H54 (cell line): ENCODE measurements at places on chromosomes 13 and 19.

- peak; percentile 63 for DNase-seq
These were observed 729 bp upstream of the MADCAM1 start for GRCh38 chr19:495402-496111.

DNA sequence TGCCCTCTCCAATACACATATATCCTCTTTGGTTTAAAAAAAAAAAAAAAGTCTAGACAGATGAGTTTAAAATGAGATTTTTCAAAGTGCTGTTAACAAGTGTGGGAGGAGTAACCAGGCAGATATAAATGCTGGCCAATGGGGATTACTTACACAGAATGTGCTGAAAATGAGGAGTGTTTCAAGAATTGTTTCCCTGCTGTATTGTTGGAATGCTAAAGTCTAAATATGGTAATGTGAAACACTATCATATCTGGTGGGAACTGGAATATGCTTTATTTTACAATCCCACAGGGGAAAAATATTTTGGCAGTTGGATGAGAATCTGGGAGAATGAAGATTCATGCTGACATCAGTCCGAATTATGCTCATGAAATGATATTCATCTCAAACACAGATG is 250.7 kb downstream of the DCT start:
- no peak for DNase-seq

DNA sequence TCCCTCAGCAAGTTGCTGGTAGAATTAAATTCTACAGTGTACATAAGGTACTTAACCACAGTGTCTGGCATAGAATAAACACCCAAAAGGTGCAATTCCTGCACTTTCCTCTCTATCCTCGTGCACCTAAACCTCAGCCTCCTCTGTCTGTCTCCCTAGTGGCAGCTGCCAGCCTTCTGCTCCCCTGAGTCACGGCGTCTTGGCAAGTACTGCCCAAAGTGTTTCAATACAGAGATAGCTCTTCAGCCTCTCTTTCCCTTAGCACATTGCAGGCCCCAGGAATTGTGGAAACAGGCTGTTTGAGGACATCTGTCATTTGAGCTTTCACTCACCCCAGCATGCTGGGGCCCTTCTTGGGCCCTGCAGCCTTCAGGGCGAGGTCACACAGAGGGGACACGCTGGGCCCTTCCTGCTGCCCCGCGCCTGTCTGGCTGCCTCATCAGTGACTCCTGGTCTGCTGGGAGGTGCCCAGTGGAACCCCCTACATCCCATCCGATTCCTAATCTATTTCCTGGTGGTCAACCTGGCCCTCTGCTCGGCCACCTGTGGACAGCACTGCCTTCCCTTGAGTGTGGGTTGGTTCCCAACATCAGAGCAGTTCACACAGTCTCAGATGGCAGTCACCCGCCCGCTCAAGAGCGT is 19.3 kb downstream of the COL4A2 start:
- no peak for DNase-seq

GRCh38 chr19:46014941-46015686 is 7.7 kb downstream of the PGLYRP1 start:
- DNase-seq: no peak

GRCh38 chr13:21637296-21637695 is 33.3 kb upstream of the MICU2 start:
- peak; percentile 71 for DNase-seq

GRCh38 chr13:79352107-79352506 is 53.9 kb downstream of the RBM26 start:
- no peak for DNase-seq

- DNase-seq: no peak
These were observed at the start of gene MEF2B for GRCh38 chr19:19170053-19170872. TSS of gene MEF2B (minus strand) at chr19:19170263. CDS start at chr19:19150735, 19,528 bp downstream.
